ENCODE measurements at places on chromosomes 6 and 20. TPM values are rescaled to one million over a fixed set of nuclear protein-coding genes. Genes with fewer than 3 reads are reported as not detected.

Gene CAGE1
- not detected for total RNA-seq

GRCh38 chr20:4488407-4489339 lies 233.0 kb upstream of the PRND start:
- no peak overlapping the region for H3K4me3 ChIP-seq
- peaks cover 6% of the 10 kb centered on the region for H3K4me1 ChIP-seq
- no peak for DNase-seq
- H3K36me3 ChIP-seq: no peaks in the 10 kb centered on the region

DNA sequence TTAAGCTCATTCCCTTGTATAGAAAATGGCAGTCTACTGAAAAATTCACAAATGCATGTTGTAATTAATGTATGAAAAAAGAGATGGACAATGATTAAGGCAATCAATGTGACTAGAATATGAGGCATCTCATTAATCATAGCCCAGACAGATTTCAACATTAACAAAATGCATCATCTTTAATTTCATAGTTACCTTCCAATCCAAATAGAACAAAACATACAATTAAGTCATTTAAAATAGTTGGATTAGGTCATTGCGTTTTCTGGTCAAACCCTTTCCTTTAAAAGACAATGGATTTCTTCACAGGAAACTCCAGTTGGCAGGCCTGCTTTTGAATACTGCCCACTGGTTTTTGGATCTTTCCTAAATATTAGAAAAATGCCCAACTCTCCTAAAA lies 203.9 kb downstream of the HAO1 start:
- no peaks in the 10 kb centered on the region for H3K36me3 ChIP-seq
- H3K27me3 ChIP-seq: no peaks in the 10 kb centered on the region
- no peaks in the 10 kb centered on the region for H3K4me1 ChIP-seq
- DNase-seq: no peak

GRCh38 chr20:22071841-22072240 lies 366.4 kb downstream of the PAX1 start:
- no peak for DNase-seq
- H3K4me3 ChIP-seq: no peak overlapping the region
- no peaks in the 10 kb centered on the region for H3K36me3 ChIP-seq

Gene ARMC2
- total RNA-seq: 6.7 TPM

DNA sequence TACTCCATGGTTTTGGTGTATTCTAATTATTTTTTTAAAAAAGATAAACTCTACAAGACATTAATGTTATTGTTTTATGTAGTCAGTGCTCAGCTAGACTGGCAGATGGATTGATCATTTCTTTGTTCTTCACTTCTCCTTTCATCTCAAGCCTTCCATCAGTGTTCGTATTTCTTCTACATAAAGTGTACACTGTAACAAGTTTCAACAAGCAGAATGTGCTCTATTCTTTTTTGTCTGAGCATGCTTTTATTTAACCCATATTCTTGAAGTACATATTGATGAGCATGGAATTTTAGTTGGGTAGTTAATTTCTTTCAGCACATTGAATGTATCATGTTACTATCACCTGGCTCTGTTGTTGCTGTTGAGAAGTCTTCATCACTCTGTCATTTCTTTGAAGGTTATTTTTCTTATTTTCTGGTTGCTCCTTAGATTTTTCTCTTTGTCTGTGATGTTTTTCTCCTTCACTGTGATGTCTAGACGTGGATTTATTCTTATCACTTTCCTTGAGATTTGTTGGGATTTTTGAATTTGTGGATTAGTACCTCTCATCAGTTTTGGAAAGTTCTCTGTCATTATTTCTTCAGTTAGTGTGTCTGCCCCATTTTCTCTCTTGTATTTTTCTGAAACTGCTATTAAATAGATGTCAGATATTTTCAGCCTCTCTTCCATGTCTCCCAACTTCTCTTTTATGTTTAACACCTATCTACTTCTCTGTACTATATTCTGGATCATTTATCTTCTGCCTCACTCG lies 48.5 kb downstream of the TGM2 start:
- no peak for DNase-seq
- H3K4me3 ChIP-seq: no peak overlapping the region
- H3K27ac ChIP-seq: no peak overlapping the region
- H3K36me3 ChIP-seq: no peaks in the 10 kb centered on the region
- H3K4me1 ChIP-seq: peaks cover 12% of the 10 kb centered on the region

Gene MCM3
- 68.2 TPM for total RNA-seq

DNA sequence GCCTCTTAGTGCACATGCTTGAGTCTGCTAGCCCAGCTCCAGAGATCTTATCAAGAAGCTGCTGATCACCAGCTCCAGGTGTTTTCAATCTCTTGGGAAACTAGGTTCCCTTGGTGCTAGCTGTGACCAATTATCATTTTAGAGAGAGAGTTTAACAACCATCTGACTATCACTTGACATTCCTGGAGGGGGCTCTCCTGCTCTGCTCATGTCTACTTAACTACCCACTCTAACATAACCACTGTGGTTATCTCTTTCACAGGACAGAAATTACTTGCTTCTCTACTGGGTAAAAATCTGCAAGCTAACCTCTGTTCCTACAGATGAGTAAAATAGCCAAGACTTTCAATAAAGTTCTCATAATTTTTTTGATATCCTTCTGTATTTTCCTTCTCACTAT lies 823.4 kb upstream of the GJE1 start:
- H3K36me3 ChIP-seq: no peaks in the 10 kb centered on the region
- DNase-seq: no peak
- no peak overlapping the region for H3K27ac ChIP-seq
- no peaks in the 10 kb centered on the region for H3K27me3 ChIP-seq
- no peak overlapping the region for H3K4me3 ChIP-seq
- no peaks in the 10 kb centered on the region for H3K4me1 ChIP-seq

DNA sequence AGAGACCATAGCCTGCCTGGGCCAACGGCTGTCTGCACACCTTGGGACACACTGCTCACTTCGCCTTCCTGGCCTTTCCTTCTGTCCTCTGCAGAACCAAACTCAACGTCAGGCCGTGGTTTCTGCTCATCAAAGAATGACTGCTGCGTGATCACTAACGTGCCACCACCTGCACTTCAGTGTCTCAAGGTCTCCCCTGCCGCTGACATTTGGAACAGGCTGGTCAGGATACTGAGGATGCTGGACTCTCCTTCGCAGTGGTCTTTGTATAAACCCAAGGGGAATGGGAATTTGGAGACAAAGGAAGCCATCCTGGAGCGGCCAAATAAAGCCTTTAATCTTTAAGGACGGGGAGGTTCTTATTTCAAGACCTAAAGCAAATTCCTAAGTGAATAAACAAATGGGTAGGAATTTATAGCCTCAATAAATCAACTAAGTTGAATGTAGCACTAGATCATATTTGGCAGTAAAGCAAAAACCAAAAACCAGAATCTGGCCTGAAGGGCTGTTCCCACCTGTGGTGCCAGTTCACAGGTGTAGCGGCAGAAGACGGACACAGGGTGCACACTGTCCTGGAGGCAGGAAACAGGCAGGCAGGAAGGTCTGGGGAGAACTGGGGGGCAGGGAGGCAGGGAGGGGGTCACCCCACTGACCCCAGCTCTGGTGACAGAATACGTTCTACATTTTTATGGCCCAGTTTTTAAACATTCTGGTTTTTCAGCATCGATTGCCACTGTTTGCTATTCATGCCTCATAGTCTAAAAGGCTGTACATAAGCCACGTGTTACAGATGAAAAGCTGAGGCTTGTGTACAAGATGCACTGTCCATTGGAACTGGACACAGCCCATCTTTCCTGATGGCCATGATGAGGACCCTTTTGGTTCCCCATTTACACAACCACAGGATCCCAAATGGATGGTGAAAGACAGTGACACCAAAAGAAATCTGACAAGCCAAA lies 36.6 kb downstream of the ABHD12 start:
- peak overlapping the region; percentile 79 for H3K27ac ChIP-seq
- H3K27me3 ChIP-seq: no peaks in the 10 kb centered on the region
- H3K36me3 ChIP-seq: peaks cover 6% of the 10 kb centered on the region
- no peak for DNase-seq
- H3K4me1 ChIP-seq: peaks cover 22% of the 10 kb centered on the region

DNA sequence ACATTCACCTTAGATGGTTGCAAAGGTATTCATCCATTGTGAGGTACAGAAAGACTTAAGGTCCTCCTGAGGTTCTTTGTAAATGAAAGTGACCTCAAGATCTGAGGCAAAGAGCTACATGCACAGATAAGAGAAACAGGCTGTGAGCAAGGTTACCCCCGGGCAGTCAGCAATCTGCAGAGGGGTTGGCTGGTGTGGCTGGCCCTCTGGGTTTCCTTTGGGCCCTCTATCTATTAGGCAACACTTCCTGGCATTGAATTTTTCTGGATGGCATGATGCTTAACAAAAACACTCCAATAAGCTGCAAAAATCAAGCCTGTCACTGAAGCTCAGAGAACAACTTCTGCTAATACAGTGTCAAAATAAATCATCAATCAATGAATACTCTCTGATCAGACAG lies 48.9 kb upstream of the RALGAPA2 start:
- no peaks in the 10 kb centered on the region for H3K27me3 ChIP-seq
- no peak overlapping the region for H3K27ac ChIP-seq
- H3K36me3 ChIP-seq: no peaks in the 10 kb centered on the region
- no peak overlapping the region for H3K4me3 ChIP-seq

DNA sequence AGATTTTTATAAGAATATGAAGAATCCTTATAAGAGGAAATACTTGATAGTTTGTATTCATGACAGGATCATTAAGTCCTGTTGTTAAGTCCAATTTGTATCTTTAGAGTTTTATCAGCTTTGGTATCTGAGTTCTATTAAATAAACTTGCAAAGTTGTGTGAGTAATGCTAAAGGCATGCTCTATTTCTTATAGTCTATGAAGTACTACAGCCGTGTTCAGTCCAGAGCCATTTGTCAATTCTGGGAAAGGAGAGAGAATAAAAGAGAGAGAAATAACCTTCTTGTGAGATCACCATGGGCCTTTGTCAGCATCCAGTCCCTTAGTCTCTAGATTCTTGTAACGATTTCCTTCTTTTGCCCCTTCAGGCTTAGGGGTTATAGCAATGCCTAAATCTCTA lies 181.2 kb upstream of the POU3F2 start:
- H3K4me1 ChIP-seq: no peaks in the 10 kb centered on the region
- H3K27me3 ChIP-seq: no peaks in the 10 kb centered on the region
- H3K4me3 ChIP-seq: no peak overlapping the region
- no peaks in the 10 kb centered on the region for H3K36me3 ChIP-seq
- H3K27ac ChIP-seq: no peak overlapping the region

- H3K36me3 ChIP-seq: no peaks in the 10 kb centered on the region
- H3K27ac ChIP-seq: peak overlapping the region; percentile 95
- H3K4me3 ChIP-seq: peak overlapping the region; percentile 73
These were observed 26.4 kb upstream of the PTGIS start for GRCh38 chr20:49594143-49594930.

Gene DPM1
- 40.8 TPM for total RNA-seq

- peak overlapping the region; percentile 10 for H3K27ac ChIP-seq
- peaks cover 48% of the 10 kb centered on the region for H3K36me3 ChIP-seq
- peaks cover 20% of the 10 kb centered on the region for H3K4me1 ChIP-seq
- no peak for DNase-seq
- no peak overlapping the region for H3K4me3 ChIP-seq
These were observed 72.5 kb downstream of the PREP start for GRCh38 chr6:105330364-105330763.

Gene BHLHE23
- not detected for total RNA-seq

GRCh38 chr20:49560186-49560585 lies 7.8 kb downstream of the PTGIS start:
- no peak overlapping the region for H3K4me3 ChIP-seq
- H3K36me3 ChIP-seq: peaks cover 7% of the 10 kb centered on the region
- peaks cover 7% of the 10 kb centered on the region for H3K4me1 ChIP-seq
- DNase-seq: no peak
- no peaks in the 10 kb centered on the region for H3K27me3 ChIP-seq

GRCh38 chr6:149289192-149289781 lies 28.2 kb upstream of the TAB2 start:
- DNase-seq: no peak
- no peak overlapping the region for H3K27ac ChIP-seq
- H3K27me3 ChIP-seq: no peaks in the 10 kb centered on the region

Data from type B pancreatic cell (in vitro differentiated cells).